ENCODE measurements at places on chromosomes 3 and 15.

- no peak for DNase-seq
These were observed 13.0 kb downstream of the GUCA1C start for GRCh38 chr3:108940568-108941263.

DNA sequence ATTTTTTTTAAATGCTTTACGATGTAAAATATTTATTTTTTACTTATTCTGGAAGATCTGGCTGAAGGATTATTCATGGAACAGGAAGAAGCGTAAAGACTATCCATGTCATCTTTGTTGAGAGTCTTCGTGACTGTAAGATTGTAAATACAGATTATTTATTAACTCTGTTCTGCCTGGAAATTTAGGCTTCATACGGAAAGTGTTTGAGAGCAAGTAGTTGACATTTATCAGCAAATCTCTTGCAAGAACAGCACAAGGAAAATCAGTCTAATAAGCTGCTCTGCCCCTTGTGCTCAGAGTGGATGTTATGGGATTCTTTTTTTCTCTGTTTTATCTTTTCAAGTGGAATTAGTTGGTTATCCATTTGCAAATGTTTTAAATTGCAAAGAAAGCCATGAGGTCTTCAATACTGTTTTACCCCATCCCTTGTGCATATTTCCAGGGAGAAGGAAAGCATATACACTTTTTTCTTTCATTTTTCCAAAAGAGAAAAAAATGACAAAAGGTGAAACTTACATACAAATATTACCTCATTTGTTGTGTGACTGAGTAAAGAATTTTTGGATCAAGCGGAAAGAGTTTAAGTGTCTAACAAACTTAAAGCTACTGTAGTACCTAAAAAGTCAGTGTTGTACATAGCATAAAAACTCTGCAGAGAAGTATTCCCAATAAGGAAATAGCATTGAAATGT is 15.6 kb downstream of the THBS1 start:
- DNase-seq = no peak

- DNase-seq = no peak
These were observed 8.9 kb downstream of the RNF7 start for GRCh38 chr3:141746962-141747361.

DNA sequence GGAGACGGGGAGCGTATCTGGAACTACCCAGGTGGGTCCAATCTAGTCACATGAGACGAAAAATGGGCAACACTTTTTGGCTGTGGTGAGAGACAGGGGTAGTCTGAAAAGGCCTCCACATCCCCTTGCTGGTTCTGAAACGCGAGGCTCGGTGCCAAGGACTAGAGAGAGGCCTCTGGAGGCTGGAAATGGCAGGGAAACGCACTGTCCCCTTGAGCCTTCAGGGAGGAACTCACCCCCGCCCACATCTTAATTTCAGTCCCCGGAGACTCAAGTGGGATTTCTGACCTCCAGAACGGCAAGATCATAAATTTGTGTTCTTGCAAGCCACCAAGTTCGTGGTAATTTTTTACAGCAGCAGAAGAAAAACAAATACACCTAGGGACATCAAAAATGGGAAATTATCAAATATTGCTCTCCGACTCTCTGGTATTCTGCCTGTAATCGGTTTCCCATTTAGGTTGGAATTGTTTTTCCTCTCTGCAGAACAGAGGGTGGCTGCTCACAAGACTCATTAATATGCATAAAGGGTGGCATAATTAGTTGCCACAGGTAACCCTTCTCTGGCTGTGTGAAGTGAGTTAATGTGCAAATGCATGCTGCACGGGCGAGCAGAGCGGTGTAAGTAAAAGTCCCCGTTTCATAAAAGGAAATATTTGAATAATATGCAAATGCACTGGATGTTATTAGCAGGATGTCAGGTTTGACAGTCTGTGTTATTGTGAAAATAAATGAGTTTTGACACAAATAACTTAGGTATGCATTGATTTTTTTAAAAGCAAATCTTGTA is 185.7 kb downstream of the ARRDC4 start:
- DNase-seq = no peak

GRCh38 chr3:44045476-44046275 is 196.0 kb upstream of the TOPAZ1 start:
- DNase-seq = no peak

DNA sequence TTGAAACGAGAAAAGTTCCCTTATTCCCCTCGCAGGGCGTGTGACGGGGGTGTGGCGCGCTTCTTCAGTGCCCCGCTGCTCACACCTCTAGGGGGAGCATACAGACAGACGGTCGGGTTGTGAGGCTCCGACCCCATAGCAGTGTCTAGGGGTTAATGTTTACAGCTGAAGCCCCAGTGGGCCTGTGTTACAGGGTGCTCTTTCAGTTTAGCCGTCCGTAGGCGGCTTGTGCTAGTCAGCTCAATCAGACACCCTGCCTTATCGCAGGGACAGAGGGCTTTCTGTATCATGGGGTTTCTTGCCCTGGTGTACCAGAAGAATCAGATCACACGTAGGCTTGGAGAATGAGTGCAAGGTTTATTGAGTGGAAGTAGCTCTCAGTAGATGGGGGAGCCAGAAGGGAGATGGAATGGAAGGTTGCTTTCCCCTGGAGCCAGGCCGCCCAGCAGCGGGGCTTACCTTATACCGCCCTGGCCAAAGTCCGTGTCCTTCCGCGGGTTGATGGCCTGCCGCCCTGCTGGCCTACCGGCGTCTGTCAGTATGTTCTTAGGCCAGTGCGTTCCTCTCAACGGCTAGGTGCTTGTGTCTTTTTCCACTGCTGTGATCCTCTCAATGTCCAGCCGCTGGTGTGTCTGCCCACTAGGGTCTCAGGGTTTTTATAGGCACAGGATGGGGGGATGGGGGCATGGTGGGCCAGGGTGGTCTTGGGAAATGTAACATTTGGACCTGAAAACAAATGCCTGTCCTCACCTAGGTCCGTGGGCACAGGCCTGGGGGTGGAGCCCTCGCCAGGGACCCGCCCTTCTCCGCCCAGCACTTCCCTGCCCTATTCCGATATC is 32.2 kb upstream of the ACP3 start:
- DNase-seq = no peak

GRCh38 chr3:25817107-25817506 is 27.2 kb downstream of the OXSM start:
- no peak for DNase-seq

DNA sequence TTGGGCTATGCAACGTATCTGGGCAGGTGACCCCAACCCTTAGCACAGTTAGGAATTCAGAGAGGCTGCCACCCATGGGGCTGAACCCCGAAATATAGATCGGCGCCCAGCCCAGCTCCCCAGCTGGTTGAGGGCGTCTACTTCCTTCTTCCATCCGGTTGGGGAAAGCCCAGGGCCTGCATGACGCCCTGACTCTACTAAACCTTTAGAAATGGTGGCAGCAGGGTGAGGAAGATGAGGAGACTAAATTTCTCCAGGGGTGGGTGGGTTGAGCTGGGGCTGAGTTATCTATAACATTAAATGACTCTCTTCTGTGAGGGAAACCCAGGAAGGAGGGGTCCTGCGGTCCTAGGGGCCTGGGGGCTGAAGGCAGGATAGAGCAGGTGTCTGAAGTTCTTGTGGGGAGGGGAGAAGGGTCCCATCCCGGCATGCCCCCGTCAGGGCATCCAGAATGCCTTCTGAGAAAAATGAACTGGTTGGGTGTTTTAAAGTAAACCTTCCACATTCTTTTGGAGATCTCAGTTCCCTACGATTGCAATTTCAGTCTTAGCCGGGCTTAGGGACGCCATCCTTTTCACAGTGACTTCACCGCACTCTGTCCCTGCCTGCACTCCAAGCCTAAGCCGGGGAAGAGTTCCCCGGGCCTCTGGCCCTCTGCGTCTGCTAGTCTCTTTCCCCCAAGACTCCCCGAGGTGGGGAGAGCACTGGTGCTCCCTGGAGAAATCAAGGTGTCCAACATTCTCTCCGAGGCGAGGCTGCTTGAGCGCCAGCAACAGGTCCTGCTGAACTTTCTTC is 28.5 kb downstream of the NR2F2 start:
- no peak for DNase-seq

DNA sequence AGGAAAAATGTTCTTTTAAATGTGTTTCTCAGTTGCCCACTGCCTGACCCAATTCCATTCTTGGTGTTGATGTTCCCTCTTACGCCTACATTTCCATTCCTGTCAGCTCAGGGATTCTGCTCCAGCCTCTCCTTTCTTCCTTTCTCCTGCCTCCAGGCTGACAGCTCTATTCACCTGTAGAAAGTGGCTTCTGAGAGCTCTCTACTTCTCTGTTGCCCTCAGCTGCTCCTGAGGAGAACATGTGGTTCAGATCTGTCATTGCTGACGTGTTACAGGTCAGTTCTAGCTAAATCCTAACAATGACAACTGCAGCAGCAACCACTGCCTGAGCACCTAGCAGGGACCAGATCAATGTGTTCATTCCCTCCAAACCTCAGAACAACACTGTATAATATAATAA is 144.9 kb upstream of the PLAAT1 start:
- no peak for DNase-seq

GRCh38 chr3:45841420-45841756 is 531 bp downstream of the LZTFL1 start:
- no peak for DNase-seq

DNA sequence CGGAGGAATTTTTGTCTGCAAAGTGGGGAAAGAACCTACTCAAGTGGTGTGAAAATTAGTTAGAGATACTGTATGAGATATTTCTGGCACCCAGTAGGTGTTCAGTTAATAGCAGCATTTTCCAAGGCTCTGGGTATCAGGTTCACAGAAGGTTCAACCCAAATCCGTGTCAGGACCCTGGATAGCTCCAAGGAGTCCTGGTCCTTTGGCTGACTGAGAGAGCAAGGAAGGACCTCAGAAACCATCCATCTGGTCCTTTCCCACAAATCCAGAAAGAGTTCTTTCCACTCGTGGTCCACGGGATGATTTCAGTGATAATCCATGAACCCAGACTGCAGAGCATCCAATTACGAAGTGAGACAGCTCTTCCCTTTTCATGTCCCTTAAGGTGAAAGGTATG is 51.4 kb downstream of the SLC6A11 start:
- no peak for DNase-seq

GRCh38 chr3:164791263-164791662 is 287.0 kb downstream of the SI start:
- DNase-seq = no peak

GRCh38 chr3:181735911-181736310 is 24.2 kb downstream of the SOX2 start:
- DNase-seq = no peak

DNA sequence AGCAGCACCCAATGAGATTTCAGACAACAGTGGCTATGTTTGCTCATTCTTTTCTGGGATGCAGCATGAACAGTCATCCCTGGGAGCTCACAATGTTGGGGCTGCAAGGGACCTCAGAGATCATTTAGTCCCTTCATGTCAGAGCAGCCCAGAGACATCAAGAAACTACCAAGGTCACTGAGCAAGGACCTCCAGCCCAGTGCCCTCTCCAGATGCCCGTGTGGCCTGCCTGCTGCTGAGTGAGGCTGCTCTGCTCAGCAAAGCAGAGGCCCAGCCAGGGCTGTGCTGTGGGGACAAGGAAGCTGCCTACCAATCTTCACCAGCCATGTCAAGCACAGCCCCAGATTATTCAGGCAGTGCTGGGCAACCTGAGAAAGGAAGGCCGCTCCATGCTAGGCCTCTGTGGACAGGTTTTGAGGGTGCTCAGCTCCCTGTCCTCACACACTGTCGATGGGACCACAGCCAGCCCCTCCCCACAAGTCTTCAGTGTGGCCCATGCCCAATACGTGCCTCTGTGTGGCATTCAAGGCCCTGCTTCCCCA is 99.7 kb downstream of the DAPK2 start:
- no peak for DNase-seq

DNA sequence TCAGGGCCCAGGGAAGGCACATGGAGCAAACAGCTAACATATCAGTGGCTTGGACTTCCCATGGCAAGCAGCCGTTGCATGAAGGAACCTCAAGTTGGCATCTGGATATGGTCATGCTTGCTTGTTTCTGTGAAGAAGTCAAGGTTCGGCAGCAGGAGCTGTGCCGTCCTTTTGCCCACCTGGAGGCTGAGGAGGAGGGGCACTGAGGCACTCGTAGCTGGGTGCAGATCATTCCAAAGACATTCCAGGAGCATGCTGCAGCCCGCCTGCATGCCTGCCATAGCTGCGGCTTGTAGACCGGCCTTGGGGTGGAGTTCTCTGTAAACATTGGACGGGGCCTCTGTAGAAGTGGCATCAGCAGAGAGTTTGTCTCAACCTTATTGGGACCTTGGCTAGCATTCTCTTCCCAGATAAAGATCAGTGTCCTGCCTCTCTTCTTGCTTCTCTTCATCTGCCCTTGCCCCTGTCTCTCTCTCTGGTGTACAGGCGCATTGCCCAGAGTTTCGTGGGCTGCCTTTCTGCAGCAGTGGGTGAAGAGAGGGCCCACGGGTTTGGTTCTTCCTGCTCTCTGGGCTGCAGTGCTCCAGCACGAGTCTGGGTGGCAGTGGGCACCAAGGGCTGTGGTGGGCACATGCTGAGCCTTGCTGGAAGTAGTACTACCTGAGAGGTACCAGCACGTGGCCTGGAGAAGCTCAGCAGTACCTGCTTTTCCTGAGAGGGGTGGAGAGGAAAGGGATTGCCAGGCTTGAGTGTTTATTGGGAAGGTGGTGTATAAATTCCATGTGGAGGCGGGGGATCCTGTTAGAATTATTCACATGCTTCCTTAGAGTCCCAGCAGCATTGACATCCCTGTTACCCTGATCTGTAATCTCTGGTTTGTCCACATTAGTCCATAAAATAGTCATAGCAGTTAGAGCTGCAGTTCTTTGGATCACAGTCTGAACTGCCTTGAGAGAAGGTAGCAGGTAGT is 49.4 kb downstream of the CHCHD6 start:
- no peak for DNase-seq

DNA sequence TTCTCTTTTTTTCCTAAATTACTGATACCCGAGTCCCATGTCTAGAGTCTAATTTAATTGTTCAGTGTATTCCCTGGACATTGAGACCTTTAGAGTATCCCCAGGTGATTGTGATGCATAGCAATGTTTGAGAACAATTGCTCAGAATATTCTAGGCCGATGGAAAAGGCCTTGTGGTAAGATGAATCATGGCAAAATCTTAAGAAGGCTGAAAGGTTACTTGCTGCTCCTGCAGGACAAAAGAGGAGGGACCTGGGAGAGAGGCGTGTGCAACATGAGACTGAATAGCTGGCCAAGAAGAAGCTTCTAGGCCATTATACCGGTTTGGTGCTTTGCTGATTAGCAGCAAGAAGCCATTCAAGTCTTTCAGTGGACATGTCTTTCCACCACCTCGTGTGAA is 256.6 kb downstream of the ROBO2 start:
- no peak for DNase-seq

- no peak for DNase-seq
These were observed 406.2 kb downstream of the FOXP1 start for GRCh38 chr3:71177375-71177774.

- no peak for DNase-seq
These were observed 28.0 kb downstream of the LSM3 start for GRCh38 chr3:14206548-14207177.

GRCh38 chr15:57333487-57333886 is 42.8 kb upstream of the CGNL1 start:
- DNase-seq = no peak

DNA sequence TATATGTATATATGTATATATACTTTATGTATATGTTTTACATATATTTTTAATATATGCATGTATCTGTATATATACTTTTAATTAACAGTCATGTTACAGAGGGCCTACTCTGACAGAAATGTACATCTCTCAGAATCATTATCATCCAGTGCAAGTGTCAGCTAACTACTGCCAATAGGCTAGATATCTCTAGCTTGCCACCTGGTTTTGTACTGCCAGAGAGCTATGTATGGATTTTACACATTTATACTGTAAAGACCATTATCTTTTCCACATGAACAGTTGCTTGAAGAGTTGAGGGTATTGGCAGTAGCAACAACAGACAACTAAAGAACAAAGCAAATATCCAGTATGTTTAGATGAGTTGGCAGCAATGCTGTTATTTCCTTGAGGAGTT is 99.7 kb upstream of the VGLL3 start:
- no peak for DNase-seq
